ENCODE measurements at places on chromosomes 13 and 19.

DNA sequence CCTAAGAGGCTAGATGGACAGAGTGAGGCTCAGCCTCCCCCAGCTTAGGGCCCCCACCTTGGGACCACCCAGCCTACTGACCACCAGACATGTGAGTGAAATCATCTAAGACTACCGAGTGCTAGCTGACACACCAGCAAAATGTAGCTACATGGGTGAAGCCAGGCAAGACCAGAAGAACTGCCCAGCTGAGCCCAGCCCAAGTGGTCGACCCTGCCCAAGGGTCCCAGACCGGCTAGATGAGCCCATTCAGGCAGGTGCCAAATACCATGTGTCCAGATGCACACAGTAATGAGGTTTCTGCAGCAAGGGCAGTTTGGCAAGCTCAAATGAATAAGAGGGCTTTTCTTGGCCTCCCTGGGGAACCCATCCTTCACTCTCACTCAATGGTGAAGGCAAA lies 56.6 kb downstream of the ZNF557 start:
- no peak for DNase-seq

GRCh38 chr13:21637296-21637695 lies 33.3 kb upstream of the MICU2 start:
- peak; percentile 39 for DNase-seq

GRCh38 chr19:39843919-39844793 lies 2.0 kb downstream of the FBL start:
- DNase-seq = no peak

DNA sequence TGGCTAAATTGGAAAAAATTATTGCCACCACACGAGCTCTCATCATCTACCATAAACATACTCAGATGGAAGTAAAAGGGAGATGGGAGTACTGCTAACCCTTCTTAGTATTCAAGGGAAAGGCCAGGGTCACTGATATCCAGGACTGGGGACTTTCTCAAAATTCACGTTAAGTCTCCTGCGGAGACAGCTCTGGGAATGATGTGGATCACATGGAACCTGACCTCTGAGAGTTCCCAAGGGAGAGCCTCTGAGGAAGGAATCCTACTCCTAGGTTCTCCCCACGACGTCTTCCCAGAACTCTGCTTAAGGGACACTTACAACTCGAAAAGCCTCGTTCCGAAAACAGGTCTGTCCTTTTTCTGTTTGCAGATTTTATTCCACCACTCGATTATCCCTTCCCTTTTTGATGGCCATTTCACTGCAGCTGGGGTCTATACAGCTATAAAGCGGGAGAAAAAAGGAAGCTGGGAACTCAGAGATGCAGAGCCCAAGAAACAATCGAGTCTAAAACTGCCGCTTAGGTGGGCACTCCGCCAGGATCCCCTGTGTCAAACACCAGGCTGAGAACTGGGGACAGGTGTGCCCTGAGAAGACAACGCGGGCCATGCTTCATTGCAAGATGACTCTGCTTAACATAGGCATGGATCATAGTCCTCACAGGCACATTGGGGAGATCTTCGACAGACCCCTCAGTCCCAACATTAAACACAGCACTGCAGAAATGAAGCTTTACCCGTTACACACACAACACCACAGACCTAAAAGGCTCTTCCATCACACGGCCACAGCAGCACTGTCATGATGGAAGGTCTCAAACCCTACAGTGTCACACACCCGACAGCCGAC lies 823 bp upstream of the ZNF567 start:
- DNase-seq = peak; percentile 42

DNA sequence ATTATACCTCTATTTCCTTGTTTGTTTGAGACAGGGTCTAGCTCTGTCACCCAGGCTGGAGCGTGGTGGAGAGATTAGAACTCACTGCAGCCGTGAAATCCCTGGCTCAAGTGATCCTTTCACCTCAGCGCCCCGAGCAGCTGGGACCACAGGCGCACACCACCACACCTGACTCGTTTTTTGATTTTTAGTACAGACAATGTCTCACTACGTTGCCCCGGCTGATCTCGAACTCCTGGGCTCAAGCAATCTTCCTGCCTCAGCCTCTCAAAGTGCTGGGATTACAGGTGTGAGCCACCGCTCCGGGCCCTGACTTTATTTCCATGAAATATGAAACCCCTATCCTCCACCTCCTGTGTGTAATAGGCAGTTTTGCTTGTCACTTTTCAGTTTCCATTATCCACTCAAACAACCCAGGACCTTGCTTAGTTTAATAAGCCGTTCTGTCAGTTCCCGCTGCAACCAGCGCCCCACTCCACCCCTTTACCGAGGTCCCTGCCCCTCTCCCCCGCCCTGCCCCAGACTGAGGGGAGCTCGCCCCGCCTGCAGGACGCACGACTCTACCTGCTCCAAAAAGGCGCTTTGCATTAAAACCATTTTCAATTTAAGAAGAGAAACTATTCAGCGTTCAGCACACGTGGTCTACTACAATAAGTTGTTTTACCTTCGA lies 16.9 kb downstream of the ZNF816 start:
- no peak for DNase-seq

GRCh38 chr13:59680429-59681024 lies 483.2 kb downstream of the DIAPH3 start:
- no peak for DNase-seq

GRCh38 chr19:4007836-4008539 lies 452 bp downstream of the PIAS4 start:
- no peak for DNase-seq

GRCh38 chr13:62887046-62887445 lies 1471.4 kb upstream of the PCDH20 start:
- no peak for DNase-seq

DNA sequence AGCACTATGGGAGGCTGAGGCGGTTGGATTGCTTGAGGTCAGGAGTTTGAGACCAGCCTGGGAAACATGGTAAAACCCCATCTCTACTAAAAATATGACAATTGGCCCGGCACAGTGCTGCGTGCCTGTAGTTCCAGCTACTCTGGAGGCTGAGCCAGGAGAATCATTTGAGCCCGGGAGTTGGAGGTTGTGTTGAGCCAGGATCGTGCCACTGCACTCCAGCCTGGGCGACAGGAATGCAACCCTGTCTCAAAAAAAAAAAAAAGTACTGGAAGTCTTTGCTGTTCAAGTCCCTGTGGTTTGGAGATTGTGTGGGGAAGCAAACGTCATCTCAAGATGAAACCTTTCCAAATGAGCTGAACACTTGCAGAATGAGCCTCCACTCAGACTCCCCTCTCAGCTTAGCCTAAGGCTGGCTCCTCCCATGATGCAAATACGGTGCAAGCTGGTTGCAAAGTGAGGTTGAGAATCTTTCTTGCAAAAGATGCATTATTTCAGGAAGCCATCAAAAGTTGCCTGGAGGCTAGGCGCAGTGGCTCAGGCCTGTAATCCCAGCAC lies 46.2 kb downstream of the MYO9B start:
- DNase-seq = no peak

- DNase-seq = no peak
Observed at GRCh38 chr19:5897189-5897969, 6.2 kb downstream of the NDUFA11 start.

- no peak for DNase-seq
Observed at GRCh38 chr19:815079-815774, 6.5 kb downstream of the PLPPR3 start.

- no peak for DNase-seq
Observed at GRCh38 chr19:49799798-49800376, 13.2 kb downstream of the FUZ start.

DNA sequence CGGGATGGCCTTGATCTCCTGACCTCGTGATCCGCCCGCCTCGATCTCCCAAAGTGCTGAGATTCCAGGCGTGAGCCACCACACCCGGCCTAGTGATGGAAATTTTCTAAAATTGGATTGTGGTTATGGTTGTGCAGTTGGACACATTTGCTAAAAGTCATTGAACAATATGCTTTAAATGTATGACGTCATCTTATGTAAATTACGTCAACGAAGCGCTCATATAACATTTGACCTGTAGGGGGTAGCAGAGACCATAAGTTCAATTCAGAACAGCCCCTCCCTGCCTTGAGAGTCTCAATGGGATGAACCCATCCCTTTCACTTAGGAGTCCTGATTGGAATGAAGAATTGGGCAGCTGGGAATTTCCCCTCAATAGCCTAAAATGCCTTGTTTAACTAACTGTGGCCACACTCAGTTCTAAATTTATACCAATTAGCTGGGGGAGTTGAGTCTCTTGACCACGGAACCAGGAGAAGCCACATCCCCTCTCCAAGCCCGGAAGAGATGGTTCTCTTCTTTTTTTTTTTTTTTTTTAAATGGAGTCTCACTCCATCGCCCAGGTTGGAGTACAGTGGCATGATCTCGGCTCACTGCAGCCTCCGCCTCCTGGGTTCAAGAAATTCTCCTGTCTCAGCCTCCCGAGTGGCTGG lies 15.2 kb upstream of the TLE6 start:
- DNase-seq = peak; percentile 69

DNA sequence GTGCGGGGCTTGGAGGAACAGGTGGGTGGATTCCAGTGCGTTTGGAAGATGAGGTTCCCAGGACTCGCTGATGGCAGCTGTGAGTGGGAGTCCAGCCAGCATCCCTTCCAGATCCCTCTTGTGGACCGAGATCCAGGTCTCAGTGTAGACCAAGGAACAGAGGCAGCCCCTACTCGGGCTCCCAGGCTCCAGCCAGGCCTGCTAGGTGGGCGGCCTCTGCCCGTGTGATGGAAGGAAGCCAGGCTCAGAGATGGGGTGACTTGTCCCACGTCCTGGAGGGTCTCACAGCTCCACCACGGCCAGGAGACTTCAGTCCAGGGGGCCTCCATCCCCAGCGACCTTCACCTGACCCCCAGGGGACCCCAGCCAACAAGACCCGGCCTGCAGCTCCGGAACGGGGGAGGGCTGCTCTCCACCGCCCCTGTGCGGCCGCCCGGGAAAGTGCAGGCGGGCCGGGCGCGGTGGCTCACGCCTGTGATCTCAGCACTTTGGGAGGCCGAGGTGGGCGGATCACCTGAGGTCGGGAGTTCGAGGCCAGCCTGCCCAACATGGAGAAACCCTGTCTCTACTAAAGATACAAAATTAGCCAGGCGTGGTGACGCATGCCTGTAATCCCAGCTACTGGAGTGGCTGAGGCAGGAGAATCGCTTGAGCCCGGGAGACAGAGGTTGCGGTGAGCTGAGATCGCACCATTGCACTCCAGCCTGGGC lies 729 bp upstream of the MADCAM1 start:
- DNase-seq = no peak
